COR-L47 (cell line): ENCODE measurements at places on chromosomes 4 and X.

DNA sequence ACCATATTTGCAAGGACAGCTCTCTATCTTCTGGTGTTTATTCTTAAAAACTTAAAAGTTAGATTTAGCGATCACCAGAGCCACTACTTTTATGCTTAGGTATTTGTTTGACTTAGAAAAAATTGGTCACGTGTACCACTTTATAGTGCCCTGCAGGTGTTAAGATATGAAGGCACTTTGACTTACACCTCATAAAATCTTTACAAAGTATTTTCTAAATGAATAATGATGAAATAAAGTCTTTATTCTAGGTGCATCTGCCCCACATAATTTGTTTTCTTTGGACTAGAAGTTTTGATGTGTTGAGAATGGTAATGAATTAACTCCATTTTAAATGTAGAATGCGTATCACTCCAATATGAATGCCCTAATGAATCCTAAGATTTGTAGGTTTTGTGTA is 2.9 kb downstream of the FMR1 start:
- DNase-seq, result no peak

- DNase-seq, result no peak
Measured at GRCh38 chr4:75909405-75909804, 7.2 kb upstream of the PPEF2 start.

DNA sequence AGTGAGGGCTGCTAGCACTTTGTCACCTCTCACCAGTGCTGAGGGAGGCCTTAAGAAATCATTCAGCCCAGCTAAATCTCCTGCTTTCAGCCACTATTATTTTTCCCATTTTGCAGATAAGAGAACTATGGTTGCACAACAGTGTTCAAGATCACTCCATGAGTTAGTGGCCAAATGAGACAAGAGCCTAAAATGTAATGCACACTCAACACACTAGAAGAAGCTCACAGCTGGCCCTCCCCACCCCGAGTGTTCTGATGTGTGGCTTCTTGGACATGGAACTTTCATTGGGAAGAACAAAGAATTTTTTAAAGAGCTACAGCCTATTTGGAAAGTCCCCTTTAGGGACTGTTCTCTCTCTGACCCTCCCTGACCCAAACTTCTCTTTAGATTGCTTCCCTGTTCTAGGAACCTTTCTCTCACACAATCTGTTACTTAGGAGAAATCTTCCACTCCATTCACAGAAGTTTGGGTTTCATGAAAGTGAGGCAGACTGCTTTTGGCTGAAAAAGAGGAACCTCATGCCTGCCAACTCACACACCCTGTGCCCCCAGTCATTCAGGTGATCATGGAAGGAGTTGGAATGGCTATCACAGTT is 44.0 kb upstream of the CT47C1 start:
- DNase-seq, result no peak

DNA sequence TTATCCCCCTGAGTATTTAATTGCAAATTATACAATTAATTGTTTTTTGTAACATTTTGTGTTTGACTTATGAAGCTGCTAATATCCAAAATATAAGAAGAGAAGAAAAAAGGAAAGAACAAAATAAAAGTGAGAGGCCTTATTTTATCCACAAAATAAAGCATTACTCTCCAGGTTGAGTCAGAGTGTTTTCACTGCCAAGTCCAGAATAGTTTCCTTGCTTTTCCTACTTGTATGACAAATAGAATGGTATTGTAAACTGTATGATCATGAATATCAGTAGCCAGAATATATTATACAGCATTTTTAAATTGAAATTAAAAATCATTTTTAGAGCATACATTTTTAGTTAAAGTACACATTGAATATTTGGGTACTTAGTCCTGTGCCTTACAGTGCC is 237.8 kb downstream of the NDST4 start:
- no peak for DNase-seq

DNA sequence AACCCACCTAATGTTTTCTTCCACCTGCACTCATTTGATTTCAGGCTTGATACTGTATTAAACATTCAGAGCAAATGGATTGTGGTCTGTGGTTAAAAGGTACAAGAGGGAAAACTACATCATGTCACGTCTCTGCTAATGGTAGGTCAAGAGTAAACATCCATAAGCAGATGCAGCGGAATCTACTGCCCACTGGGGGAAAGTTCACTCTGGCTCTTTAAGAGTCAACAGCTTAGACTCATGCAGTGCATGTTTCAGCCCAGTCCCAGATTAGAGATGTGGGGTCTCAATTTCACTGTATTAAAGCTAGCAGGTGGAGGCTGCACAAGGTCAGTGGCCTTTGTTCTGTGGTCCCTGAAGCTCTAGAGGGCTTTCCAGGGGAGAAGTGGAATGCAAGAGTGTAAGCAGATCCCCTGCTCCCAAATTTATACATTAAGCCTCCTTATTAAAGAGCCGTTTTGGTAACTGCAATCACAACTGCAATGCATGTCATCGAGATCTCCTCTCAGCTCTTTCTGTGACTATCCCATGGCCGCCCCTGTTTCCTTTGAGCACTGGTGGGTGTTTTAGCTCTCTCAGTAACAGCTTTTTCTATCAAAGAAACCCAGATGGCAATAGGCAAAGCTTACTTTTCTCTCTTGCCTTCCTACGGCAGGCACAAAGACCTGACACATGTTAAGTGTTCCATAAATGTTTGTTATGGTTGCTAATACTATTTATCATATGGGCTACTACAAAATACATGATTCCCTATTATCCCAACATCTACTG is 53.4 kb downstream of the LDB2 start:
- no peak for DNase-seq

DNA sequence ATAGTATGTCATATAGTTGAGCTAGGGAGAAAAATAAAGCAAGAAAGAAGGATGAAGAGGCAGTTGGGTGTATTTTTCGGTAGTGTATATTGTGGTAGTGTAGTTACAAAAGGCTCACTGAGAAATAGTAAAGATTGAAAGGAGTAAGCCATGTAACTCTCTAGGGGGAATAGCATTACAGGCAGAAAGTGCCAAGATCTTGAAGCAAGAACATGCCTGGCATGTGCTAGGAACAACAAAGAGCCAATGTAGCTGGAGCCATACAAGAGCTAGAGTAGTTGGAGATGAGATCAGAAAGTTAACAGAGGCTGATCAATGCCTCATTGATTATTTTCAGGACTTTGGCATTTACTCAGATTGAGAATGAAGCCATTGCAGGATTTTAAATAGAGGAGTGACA is 3.0 kb downstream of the ABCE1 start:
- no peak for DNase-seq

DNA sequence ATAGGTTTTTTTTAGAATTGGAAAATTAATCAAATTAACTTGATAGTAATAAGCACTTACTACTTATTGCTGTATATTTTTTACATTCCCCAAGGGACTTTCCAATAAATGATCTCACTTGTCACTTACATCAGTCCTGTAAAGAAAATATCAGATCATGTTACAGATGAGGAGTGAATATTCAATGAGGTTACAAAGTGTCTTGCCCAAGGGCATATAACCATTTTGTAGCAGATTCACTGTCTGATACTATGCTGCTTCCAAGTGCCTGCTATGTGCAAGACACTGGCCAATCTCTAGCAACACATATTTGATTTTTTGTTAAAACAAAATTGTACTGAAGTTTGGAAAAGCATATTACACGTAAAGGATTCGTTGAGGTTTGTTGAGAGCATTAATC is 1287.7 kb downstream of the FAM133A start:
- DNase-seq, result no peak

DNA sequence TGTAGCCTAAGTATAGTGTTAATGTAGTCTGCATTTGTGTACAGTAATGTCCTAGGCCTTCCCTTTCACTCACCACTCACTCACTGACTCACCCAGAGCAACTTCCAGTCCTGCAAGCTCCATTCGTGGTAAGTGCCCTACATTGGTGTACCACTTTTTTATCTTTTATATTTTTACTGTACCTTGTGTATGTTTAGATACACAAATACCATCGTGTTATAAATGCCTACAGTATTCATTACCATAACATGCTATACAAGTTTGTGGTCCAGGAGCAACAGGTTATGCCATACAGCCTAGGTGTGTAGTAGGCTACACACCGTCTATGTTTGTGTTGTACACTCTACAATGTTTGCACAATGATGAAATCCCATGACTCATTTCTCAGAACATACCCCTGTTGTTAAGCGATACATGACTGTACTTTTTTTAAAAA is 15.4 kb downstream of the TSPAN5 start:
- no peak for DNase-seq

GRCh38 chr4:22348410-22348809 is 167.5 kb downstream of the ADGRA3 start:
- no peak for DNase-seq

DNA sequence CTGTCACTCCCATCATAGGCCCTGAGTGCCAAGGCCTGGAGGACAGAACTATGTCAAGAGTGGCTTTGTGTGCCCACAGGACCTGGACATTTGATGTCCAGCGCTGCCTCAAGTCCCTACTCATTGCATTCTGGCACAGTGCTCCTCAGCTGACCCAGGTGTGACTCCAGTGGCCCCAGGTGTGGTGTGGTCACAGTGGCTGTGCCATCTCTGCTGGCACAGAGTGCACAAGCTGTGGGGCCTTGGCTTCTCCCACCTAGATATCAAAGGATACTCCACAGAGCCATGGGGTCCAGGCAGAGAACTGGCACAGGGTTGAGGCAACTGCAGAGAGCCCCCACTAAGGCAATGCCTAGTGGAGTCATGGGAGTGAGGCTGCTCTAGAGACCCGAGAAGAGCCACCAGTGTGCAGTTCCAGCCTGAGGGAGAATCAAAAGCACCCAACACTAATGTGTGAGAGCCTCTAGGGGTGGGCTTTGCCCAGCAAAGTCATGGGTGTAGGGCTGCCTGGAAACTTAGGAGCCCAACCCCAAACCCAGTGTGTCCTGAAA is 25.6 kb downstream of the PYURF start:
- DNase-seq, result no peak

GRCh38 chr4:82618103-82618720 is 56.4 kb upstream of the TMEM150C start:
- no peak for DNase-seq

GRCh38 chr4:111842336-111842735 is 302.9 kb upstream of the FAM241A start:
- no peak for DNase-seq

- no peak for DNase-seq
Measured at GRCh38 chr4:127327491-127327890, 305.3 kb upstream of the INTU start.

DNA sequence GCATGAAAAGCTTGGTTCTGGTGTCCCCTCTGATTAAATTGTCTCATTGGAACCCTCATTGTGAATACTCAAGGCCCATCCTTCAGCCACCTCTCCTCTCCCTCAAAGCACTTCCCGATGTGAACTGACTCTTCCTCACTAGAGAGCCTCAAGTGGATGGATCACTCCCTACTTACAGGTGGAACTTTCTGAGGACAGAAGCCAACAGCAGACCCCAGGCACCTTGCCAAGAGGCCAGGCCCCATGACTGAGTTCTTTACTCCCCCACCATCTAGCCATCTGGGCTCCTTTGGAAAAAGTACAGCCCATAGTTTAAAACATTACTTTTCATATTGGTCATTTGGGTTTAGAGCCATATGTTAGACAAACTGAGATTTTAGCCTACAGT is 224.1 kb downstream of the SHROOM3 start:
- DNase-seq, result no peak

DNA sequence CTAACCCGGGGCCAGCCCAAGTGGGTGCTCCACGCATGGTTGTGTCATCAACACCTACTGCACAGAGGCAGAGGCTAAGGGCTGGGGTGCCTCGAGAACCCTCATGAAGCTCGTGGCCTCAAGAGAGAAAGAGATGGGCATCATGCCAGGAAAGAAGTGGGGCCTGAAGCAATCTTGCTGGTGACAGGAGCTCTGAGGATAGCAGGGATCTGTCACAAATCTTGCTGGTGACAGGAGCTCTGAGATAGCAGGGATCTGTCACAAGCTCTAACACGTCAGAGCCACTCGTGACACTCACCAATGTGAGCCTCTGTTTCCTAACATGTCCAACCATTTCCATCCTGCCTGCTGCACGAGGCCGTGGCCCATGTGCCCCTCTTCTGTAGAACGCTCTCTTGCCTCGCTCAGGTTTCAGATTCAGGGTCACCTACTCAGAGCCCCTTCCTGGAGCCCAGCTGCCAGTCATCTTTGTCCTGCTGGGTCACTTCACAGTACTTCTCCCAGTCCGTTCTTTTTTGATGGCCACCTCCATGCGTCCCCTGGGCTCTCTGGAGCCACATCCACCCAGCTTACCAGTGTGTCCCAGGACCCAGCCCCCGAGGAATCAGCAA is 21.1 kb downstream of the PNMA6E start:
- no peak for DNase-seq

DNA sequence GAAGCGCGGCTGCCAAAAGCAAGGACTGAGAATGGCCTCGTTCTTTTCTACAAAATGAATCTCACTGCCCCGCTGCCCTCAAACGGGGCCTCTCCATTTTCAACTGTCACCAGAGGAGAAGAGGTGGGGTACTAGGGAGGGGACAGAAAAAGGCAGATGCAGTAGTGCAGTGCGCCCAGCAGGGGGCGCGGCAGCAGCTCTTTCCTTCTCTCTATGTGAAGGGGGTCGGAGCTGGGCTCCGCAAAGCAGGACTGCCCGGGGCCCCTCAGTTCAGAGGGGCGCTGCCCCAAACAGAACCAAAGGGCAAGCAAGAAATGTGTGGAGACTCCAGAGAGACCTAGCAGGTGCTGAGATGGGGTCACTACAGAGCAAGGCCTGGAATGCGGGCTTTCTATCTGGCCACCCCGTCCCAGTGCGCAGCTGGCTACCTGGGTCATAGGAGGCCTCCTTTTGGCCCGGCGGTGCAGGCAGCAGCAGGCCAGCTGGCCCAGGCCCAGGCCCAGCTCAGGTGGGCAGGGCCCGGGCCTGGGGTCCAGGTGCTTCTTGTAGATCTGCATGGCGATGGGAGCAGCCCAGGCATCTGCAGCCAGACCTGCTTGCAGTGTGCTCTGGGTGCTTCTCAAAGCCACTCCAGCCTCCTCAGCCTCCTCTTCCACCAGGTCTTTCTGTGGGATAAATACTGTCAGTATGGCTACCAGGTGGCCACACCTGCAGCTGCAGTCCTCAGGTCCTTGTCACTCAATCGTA is 5.9 kb downstream of the IRAK1 start:
- no peak for DNase-seq

- no peak for DNase-seq
Measured at GRCh38 chr4:153095448-153096204, 108.6 kb upstream of the TRIM2 start.

GRCh38 chr4:165972747-165973146 is 99.7 kb downstream of the TLL1 start:
- no peak for DNase-seq
